ENCODE measurements at places on chromosomes 12 and 14.

DNA sequence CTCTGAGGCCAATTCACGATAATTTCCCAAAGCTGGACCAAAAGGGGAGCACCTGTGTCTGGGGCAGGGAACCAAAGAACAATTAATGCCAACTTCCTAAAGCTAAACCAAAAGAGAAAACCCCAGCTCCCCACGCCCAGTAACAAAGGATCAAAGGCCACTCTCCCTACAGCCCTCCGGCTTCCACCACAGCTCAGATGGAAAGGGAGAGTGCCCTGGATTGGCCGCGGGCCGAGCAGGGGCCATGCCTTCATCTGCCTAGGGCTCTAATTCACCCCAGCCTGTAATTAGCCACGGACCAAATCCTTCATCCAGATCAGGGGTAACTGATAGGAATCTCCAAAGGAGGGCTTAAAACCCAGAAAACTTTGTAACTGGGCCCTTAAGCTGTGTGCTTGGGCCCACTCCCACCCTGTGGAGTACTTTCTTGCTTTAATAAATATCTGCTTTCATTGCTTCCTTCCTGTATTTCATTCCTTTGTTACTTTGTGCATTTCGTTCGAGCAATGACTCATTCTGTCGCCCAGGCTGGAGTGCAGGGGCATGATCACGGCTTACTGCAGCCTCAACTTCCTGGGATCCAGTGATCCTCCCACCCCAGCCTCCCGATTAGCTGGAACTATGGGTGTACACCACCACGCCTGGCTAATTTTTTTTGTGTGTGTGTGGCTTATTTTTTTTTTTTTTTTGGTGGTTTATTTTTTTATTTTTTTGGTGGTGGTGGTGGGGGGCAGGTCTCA, 65.5 kb upstream of the PPP4R3A start:
- DNase-seq, result no peak

DNA sequence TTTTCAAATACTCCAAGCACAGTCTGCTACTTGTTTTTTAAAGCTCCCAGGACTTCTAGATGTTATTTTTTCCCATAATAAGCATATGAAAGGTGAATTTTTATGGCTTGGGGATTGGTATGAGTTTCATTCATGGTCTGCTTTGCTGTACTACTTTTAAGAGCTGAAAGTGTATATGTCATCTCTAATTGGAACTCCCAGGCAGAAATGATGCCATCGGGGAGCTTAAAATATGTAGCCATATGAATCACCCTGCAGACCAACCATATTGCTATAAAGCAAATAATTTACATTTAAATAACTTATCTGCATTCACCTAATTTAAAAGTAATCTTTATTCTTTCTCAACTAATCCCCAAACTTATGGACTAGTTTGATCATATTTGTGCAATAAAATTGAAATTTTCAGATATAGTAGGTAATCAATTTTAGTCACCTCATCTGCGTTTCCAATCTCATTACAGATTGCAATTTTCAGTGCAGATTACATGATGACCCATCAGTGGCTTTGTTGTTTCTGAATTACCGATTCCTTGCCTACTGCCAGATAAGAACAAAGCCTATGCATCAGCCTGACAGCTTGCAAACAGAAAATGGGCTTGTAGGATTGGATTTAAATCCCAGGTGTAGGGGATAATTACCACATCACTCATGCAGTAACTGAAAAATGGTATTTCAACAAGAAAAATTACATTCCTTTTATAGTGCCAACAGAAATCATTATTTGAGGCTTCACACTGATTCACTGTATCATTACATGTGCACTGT, 689.4 kb downstream of the NOVA1 start:
- no peak for DNase-seq

DNA sequence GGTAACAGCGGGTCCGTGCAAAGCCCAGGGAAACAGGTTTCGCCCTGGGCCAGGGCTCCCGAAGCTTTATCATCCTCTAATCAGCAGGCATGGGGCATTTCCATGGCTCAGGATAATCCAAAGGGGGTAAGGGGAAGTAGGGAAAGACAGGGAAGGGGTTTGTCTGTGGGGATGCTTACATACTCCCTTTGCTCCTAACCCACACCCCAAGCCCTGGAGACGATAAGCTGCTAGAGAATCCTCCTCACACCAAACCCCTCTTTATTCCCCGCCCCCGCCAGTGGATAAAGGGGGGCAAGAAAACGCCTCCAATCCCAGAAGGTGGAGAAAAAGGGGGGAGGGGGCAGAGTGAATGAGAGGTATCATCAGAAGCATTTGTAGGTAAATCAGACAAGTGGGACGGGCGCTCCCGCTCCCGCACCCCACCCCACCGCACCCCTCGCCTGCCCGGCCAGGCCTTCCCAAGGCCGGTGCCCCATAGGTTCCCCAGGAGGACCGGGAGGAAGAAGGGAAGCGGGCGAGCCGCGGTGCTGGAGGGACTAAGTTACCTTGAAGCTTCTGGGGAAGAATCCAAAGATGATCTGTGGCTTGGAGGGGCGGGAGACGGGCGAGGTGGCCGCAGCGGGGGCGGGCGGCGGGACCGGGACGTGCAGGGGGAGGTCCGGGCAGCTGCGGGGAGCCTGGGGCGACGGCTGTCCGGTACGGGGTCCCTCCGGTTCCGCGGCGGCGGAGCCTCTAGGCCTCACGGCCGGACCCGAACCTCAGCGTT, 762 bp downstream of the PPP2R5E start:
- DNase-seq, result peak; percentile 41

- DNase-seq, result peak; percentile 83
Observed at GRCh38 chr12:110224379-110225304, 56.4 kb upstream of the ATP2A2 start.

DNA sequence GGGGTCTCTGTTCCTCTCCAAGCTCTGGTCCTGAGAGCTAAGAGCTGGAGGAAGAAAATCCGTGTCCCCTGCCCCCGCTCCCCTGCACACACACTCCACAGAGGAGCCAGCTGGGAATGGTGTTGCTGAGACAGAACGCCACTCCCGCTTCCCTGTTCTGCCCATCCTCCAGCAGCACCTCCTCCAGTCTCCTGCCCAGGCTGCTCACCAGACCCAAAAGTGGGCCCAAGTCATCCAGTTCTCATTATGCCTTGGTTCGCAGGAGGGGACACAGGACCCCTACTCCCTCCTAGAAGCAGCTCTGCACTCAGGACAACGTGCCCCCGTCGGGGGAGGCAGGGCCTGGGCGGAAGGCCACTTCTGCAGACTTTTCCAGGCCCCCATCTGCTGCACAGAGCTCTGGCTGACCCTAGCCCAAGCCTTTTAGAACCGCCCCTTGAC, 830 bp upstream of the TRMT61A start:
- DNase-seq, result peak; percentile 67

DNA sequence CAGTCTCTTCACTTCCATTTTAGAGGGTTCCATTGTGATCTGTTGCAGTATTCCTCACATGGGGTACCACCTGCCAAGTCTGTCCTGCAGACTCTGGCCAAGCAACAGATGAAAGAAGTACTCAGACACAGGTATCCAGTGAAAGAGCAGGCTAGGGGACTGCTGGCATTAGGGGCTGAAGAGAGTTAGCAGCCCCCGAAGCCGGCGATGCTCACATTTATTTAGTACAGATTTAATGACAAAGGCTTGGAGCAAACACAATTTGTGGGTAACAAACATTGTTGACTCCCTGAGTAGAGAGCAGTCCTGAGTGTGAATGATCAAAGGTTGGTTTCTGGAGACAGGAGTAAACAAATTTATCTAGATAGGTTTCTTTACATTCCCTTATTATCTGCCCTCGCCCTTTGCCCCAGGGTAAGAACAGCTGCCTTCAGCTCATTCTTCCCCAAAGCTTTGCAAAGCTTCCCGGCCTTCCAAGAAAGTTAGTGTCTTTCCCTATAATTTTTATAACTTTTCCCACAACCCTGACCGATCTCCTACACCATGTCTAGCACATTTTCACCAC, 144.8 kb downstream of the TMEM117 start:
- no peak for DNase-seq

DNA sequence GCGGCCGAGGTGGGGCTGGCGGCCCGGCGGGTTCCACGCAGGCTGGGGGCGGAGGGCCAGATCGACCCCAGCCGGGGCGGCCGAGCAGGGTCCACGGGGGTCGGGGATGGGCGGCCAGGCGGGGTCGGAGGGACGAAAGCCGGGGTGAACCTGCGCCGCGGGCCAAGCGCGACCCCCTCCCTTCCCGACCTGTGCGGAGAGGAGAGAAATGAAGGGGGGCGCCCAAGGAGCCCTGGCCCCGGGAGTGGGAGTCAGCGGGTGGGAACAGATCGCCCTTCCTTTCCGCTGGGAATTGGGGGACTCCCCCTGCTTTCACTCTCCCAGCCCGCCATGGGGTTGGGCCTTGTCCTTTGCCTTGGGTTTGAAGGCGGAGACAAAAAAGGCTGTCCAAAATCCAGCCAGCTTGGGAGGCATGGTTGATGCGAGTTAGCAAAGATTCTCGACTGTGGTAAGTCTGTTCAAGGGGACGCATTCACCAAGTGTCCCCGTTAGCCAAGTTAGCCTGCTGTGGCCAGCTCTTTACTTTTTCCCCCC, 559 bp upstream of the CKAP4 start:
- peak; percentile 67 for DNase-seq

- DNase-seq, result no peak
Observed at GRCh38 chr12:41045509-41045908, 142.6 kb upstream of the PDZRN4 start.

- no peak for DNase-seq
Observed at GRCh38 chr12:92444763-92445162, 258.0 kb upstream of the PLEKHG7 start.

DNA sequence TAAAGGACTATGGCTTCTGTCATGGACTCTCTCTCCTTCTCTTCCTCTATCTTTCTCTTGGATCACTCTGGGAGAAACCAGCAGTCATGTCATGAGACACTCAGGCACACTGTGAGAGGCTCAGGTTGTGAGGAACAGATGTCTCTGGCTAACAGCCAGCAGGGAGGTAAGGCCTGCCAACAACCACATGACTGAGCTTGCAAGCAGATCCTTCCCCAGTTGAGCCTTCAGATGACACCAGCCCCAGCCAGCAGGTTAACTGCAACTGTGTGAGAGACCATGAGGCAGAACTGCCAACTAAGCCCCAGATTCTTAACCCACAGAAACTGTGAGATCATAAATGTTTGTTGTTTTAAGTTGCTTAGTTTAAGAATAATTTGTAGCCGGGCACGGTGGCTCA, 90.6 kb downstream of the VCPKMT start:
- DNase-seq, result no peak

- DNase-seq, result no peak
Observed at GRCh38 chr14:105905456-105905855, 379.1 kb downstream of the TMEM121 start.
